ENCODE measurements at places on chromosomes 4 and X.

- DNase-seq: no peak
Observed at GRCh38 chr4:5218376-5219069, 167.2 kb downstream of the STK32B start.

DNA sequence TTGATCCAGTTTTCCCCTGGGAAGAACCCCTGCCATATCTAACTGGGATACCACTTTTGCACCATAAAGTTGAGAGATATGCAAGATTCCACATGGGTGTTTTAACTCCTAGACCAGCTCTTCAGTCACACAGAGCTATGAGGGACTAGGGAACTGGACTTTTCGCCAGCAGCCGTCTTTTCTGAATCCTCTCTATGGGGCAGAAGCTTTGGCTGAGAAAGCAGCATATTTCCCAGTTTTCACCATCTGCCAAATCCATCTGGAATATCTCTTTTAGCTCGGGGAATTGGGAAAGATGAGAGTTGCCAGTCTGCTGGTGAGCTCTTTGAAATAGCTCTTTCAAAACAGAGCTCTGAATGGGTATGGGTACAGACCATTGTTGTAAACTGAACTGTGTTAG is 20.9 kb downstream of the APOOL start:
- DNase-seq: no peak

GRCh38 chrX:137896123-137896522 is 330.2 kb downstream of the ZIC3 start:
- DNase-seq: no peak

- no peak for DNase-seq
Observed at GRCh38 chr4:132180020-132180427, 969.1 kb upstream of the PCDH10 start.

- DNase-seq: no peak
Observed at GRCh38 chr4:175447016-175447415, 365.0 kb downstream of the GPM6A start.

DNA sequence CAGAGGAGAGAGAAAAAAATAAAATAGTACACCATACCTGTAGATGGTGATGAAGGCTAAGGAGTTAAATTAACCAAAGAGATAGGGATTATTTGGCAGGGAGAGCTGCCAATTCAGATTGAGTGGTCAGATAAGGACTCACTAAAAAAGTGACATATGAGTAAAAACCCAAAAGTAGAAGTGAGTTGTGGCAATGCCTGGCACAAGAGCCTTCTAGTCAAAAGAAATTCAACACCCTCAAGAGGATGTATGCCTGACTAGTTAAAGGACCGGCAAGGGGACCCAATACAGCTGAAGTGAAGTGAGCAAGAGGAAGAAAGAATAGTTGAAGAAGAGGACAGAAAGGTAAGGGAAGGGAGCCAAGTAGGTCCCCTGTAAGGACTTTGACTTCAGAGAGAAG is 34.9 kb downstream of the ELF2 start:
- DNase-seq: no peak

GRCh38 chr4:8284391-8284790 is 14.8 kb downstream of the HTRA3 start:
- DNase-seq: no peak

GRCh38 chrX:118644378-118644777 is 83.0 kb upstream of the IL13RA1 start:
- peak; percentile 16 for DNase-seq

GRCh38 chrX:110132450-110133114 is 129.7 kb downstream of the TMEM164 start:
- DNase-seq: no peak

- no peak for DNase-seq
Observed at GRCh38 chr4:87122252-87122651, 98.2 kb downstream of the KLHL8 start.

DNA sequence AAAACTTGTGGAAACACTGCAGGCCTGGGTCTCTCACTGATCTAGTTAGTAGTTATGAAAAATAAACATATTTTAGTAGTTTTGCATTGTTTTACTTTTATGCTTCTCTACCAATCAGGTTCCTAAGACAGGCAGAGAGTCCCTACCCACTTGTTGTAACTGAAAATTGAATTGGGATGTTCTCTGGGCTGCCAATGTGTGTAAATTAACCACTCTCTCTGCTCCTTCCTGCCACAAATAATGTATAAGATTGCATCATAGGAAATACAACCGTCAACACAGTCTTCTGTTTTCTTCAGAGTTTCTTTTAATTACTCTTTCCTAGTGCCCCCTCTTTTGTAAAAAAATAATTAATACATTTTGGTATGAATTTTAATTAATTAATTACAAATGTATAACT is 677.3 kb downstream of the FSTL5 start:
- no peak for DNase-seq

GRCh38 chr4:145626623-145626982 is 7.4 kb downstream of the MMAA start:
- peak; percentile 26 for DNase-seq

- DNase-seq: no peak
Observed at GRCh38 chr4:139890816-139891215, 225.2 kb downstream of the MGST2 start.

DNA sequence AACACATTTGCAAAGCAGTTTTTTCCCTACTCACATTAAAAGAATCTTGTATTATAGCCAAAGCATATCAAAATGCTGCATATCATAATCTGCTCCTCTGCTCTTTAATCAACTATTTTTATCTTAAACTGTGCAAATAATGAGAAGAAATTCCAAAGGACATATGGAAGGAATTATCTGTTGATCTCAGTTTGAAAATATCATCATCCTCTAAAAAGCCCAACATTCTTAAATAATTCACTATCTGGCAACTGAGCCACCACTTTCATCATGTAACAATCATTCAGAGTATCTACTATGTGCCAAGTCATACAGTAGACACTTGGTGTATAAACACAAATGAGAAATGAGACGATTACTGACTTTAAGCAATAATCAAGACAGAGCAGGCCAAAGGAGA is 63.0 kb downstream of the PRSS12 start:
- DNase-seq: peak; percentile 27

GRCh38 chrX:123311486-123311885 is 127.4 kb downstream of the GRIA3 start:
- no peak for DNase-seq

DNA sequence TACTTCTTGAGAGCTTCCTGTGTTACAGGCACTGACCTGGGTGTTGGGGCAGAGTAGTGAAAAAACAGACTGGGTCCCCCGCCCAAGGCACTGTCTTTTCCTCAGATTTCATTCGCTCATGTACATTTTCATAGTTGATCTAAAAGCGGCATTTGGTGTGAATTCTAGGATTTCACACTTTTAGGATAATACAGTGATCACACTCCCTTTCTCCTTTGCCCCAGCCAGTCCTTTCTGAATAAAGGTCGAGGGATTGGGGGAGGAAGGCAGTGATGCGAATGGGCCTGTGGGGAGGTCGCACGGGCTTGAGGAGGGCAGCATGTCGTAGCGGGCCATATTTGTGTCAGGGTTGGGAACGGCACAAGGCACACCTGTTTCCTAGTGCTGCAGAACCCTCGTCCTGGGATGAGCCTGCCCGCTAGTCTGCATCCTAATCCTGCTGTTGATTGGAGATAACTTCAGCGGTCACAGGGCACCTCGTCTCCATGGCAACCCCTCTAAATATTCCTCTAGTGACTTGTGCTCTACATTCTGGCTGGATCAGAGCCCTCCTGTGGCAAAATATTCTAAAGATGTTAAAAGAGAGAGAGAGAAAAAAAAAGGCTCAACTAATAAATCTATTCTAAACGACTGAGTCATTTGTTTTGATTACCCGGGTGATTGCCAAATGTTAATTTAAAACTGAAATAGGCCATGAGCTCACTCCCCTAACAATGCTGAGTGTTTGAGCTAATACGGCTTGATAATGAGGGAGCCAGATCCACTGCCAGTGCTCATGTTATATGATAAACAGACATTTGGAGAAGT is 21.8 kb downstream of the FHL1 start:
- DNase-seq: peak; percentile 82

All from tongue (tissue), 3 donors.